ENCODE measurements at places on chromosomes 16 and 17. TPM values are rescaled to one million over a fixed set of nuclear protein-coding genes. Genes with fewer than 3 reads are reported as not detected.

CLDN9 gene
- not detected for total RNA-seq

ZNHIT3 gene
- 32.6 TPM for total RNA-seq

RECQL5 gene
- total RNA-seq = 15.4 TPM

USP43 gene
- 17.6 TPM for total RNA-seq

CD300LB gene
- total RNA-seq = not detected

ICAM2 gene
- 0.43 TPM for total RNA-seq

KIF2B gene
- not detected for total RNA-seq

SBK1 gene
- total RNA-seq = 0.48 TPM

ITGAX gene
- not detected for total RNA-seq

KRTAP1-1 gene
- total RNA-seq = 0.24 TPM

NDE1 gene
- total RNA-seq = 71.8 TPM

ELMO3 gene
- 49.2 TPM for total RNA-seq

PYY gene
- 2.1 TPM for total RNA-seq

SMTNL2 gene
- not detected for total RNA-seq

C17orf58 gene
- 9.6 TPM for total RNA-seq

CIBAR2 gene
- total RNA-seq = not detected

SMIM22 gene
- total RNA-seq = 5.5 TPM

GLTPD2 gene
- total RNA-seq = not detected

KRT15 gene
- total RNA-seq = 92.7 TPM

HNF1B gene
- total RNA-seq = not detected

KRT25 gene
- total RNA-seq = not detected

HBQ1 gene
- not detected for total RNA-seq

ZNF768 gene
- total RNA-seq = 34.5 TPM

EVI2B gene
- not detected for total RNA-seq

KRT12 gene
- total RNA-seq = not detected

DNAH3 gene
- 0.21 TPM for total RNA-seq

CTRB2 gene
- total RNA-seq = not detected

SF3B3 gene
- 74.5 TPM for total RNA-seq

FBXL16 gene
- 0.21 TPM for total RNA-seq

NSMCE1 gene
- total RNA-seq = 90.4 TPM

RNF157 gene
- total RNA-seq = not detected

CBX2 gene
- total RNA-seq = 0.64 TPM

RHBDL3 gene
- total RNA-seq = not detected

ITPRIPL2 gene
- total RNA-seq = 27.5 TPM

PIGS gene
- total RNA-seq = 45.2 TPM

TOP3A gene
- total RNA-seq = 19.0 TPM

TP53TG3B gene
- total RNA-seq = not detected

HSD17B1 gene
- total RNA-seq = 19.5 TPM

P2RX5 gene
- total RNA-seq = 3.6 TPM

CRHR1 gene
- total RNA-seq = not detected

SLC7A6OS gene
- 15.6 TPM for total RNA-seq

RNF222 gene
- total RNA-seq = 0.43 TPM

PKD1 gene
- total RNA-seq = 74.2 TPM

NPIPA5 gene
- 0.24 TPM for total RNA-seq

ASPA gene
- not detected for total RNA-seq

KCTD13 gene
- 15.3 TPM for total RNA-seq

SAMD14 gene
- total RNA-seq = 0.21 TPM

VPS35 gene
- total RNA-seq = 163 TPM

KRTAP9-4 gene
- total RNA-seq = not detected

CCL15 gene
- not detected for total RNA-seq
